Activated naive CD8-positive, alpha-beta T cell treated with anti-CD3 and anti-CD28 coated beads, Interleukin-2, amount 50 U/mL, for 24 hours (primary cell): ENCODE measurements at places on chromosomes 12 and 14.

GRCh38 chr14:87152693-87153092 lies 840.3 kb downstream of the GALC start:
- no peak for DNase-seq

DNA sequence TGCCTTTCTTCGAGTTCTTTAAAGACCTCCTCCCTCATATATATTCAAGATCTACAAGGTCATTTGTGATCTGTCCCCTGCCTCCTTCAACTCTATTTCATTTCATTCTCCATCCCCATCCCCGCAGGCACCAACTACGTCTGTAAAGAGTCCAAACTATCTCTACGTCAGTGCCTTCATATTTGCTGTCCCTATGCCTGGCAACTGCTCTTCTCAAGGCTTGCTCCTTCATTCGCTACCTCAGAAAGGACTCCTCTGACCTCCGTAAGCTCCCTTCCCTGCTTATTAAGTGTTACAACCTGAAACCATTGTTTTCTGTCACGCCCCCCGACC lies 650 bp downstream of the LLPH start:
- no peak for DNase-seq

DNA sequence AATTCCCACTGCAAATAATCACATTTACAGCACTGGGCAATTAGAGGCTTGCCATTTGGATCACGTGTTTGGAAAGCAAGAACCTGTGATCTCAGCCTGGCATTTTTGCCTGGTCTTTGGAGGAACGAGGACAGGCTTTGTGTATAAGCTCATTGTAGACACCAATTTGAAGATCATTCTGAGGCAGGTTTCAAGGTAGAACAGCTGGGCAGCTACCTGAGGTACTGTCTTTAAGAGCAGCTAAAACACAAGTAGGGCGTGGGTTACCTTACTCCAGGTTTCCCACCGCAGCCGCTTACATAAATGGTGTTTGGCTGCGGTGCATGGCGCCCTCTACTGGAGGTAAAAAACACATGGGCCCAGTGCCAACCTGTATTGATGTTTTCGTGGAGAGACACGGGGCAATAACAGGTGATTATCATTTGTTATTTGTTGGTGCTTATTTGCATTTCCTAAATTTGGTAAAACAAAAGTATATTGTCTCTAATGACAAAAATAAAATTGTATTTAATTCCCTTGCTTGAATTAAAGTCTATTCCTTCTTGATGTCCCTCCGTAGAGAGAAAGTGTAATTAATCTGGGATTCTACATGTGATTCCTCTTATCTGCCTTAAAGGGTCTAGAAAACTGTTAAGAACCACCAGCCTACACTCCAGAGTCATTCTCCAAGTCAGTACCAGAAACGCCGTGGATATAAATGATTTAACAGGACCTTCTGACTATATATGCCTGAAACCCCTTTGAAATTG lies 69.7 kb downstream of the SVOP start:
- DNase-seq: peak; percentile 69

- no peak for DNase-seq
Measured at GRCh38 chr14:33996462-33996861, 45.6 kb upstream of the EGLN3 start.

GRCh38 chr12:27463511-27464219 lies 17.1 kb downstream of the SMCO2 start:
- no peak for DNase-seq
